ENCODE measurements at places on chromosomes 12 and 14.

DNA sequence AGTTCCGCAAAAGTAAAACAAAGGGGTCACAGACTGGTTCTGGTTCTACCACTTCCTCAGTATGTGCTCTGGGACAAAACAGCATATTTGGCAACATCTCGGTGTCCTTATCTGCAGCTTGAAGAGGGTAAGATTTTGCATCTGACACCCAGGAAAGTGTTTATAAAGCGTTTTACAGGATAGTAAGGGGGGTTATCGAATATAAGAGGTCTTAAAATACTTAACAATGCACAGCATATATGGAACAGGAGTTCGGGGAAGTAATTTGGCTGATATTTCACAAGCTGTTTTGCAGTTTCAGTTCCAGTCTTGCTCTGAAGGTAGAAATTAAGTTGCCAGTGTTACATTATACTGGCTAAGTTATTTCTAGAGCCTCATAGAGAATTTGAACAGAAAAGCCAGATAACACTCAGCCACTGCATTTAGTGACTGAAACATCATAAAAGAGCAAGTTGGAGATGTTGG lies 904 bp upstream of the MAP4K5 start:
- no peak for DNase-seq

- DNase-seq, result no peak
These were observed 41.6 kb downstream of the KCNK10 start for GRCh38 chr14:88281447-88281846.

GRCh38 chr14:44564908-44565307 lies 57.8 kb upstream of the FSCB start:
- no peak for DNase-seq

GRCh38 chr12:75560167-75560566 lies 48.8 kb upstream of the KRR1 start:
- no peak for DNase-seq

GRCh38 chr14:22978981-22979671 lies 3.2 kb downstream of the AJUBA start:
- DNase-seq, result no peak

DNA sequence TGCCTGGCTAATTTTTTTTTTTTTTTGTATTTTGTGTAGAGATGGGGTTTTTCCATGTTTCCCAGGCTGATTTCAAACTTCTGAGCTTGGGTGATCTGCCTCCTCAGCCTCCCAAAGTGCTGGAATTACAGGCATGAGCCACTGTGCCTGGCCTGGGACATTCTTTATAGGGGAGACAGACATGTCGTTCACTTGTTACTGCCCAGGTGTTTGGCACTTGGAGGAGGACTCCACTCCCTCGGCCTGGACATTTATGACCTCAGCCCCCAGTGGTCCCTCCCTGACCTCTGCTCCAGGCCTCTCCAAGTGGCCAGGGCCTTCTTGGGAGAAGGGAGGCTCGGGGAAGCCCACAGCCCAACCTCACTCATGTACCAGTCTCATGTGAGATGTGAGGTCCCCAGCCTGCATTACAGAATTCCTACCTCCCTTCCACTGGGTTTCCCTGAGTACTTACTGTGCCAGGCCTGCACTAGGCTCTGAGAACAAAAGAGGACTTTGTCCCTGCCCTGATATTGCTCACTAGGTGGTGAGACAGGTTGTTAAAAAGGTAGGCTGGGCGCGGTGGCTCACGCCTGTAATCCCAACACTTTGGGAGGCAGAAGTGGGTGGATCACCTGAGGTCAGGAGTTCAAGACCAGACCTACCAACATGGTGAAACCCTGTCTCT lies 9.7 kb upstream of the POP5 start:
- no peak for DNase-seq

DNA sequence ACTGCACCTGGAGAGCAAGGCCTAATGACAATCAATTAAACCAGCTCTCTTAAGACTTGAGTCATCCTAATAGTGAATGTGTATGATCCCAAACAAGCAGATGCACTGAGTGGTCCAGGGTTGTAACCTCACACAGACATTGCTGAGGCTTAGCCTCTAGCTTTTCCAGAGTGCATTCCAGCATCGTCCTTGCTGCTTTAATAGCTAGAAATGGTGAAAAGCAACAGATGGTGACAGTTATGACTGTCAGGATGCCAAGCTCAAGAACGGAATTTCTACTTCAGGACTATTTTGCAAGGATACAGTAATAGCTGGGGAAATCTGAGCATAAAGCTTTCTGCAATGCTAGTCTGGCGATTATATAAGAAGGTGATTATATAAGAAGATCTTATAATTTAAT lies 34.6 kb downstream of the PTPRR start:
- no peak for DNase-seq

GRCh38 chr12:51820526-51821439 lies 27.7 kb downstream of the FIGNL2 start:
- peak; percentile 68 for DNase-seq

All from stimulated activated CD8-positive, alpha-beta memory T cell treated with anti-CD3 and anti-CD28 coated beads, Interleukin-4, amount 100 ng/mL, for 1 hour (primary cell).